ENCODE measurements at places on chromosomes 1 and 21.

DNA sequence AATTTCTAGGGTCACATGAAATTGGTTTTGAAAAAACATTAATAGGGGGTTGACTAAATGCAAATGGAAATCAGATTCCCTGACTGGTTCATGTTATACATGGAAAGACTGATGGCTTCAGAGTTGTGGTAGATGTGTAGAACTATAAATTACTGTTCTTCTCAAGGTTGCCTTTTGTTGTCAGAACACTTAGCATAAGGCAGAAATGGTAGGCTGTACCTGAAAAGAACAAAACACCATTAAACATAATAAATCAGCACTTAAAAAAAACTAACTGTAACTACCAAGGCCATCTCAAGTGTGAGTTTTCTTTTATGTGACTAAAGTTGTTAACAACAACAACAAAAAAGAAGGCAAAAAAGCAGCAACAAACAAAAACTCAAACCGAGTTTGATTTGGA is 111.8 kb downstream of the RPS6KC1 start:
- no peak for DNase-seq

DNA sequence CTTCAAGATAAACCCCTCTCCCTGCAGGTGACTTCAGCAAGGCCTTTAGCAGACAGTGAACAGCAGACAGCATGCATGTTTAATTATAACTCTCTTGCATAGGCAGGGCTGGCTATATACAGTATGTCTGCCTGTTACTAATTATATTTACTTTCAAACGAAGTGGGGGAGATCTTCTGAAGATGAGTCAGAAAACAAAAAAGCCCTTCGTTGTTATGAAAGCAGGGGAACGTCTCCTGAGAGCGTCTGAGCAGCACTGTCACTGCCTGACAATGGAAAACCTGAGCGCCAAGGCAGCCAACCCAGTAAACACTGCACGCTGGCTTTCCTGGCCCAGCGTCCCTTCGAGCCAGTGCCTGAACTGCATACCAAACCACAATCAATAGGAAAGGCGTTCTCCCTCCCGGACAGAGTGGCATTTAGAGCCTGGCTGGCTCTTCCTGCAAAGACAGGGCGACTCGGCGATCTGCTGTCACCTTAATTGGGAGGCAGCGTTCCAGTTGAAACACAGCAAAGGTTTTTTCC is 54.1 kb downstream of the TOMM20 start:
- DNase-seq = no peak

- DNase-seq = no peak
Observed at GRCh38 chr1:166814611-166815010, 24.7 kb upstream of the POGK start.

GRCh38 chr21:34619841-34620665 is 5.1 kb upstream of the RCAN1 start:
- no peak for DNase-seq

DNA sequence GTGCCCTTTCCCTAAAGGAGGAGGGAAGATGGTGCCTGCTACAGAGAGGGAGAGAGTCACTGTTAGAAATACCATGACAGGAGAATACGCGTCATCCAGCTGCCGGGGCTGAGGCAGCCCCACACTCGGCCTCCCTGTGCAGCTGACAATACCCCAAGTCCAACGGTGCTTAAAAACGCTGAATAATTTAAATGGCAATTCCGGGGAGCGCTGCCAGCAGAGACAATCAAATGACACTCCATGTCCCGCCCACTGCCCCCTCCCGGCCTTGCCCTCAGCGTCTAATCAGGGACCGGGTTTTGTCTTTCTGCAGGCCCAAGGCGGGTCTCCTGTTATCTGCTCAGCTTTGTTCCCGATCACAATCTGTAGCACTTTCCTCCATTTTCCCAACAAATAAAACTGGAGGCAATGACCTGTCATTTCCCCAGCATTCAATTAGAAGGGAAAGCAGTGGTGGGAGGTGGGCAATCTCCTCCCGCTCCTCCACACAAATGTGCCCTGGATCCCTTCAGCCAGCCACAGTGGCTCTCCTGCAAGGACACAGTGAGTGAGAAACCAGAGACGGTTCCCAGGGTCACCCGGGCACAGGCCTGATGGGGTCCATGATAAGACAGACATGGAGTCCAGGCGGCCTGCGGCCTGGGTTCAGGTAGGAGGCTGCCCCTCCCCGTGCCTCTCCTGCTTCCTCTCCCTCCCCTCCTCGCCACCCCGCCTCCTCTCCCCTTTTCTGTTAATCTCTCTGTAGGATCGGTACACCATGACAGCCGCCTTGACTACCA is 42.7 kb upstream of the AJAP1 start:
- DNase-seq = no peak

GRCh38 chr1:150805899-150806298 is 2.2 kb downstream of the CTSK start:
- no peak for DNase-seq

DNA sequence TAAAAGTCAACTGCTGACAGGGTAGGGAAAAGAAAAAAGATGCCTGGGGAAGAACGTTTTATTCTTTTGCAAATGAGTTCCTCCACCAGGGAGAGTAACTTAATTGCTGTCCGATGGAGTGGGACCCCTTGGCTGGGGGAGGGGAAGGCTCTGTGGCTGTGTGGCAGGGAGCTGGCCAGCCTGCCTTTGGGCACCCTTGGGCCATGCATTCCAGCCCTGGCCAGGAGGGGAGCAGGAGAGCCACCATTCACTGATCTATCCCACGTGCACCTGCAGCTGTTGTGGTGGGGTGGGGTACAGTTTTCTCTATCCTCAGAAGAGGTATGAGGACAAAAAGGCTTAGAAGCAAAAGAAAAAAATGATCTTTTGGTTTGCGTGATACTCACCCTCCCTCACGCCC is 116.9 kb downstream of the KCNK1 start:
- no peak for DNase-seq

DNA sequence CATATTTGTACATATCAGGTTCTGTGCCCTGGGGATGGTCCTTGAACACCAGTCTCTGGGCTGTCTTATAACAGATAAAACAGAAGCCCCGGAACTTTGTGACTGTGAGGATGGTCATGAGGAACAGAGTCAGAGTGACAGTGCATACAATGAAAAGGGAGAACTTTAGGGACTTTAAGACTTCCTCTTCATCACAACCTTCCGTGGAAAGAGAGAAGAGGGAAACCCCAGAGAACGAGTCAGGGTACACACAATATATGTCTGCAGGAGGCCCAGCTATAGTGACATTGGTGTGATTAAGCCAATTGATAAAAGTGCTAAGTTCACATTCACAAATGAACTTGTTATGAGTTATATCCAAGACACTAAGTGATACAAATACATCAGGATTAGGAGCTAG is 32.1 kb downstream of the TLR5 start:
- DNase-seq = no peak

DNA sequence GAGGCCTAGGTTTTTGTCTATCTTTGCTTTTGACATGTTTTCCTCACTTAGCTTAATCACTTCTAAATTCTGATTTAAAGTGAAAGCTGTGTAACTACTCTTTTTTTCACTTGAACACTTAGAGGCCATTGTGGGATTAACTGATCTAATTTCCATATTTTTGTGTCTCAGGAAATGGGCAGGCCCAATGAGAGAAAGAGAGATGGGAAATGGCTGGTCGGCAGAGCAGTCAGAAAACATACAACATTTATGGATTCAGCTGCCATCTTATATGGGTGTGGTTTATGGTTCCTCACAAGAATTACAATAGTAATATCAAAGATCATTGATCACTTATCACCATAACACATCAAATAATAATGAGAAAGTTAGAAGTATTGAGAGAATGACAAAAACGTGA is 320.8 kb downstream of the PTPRC start:
- DNase-seq = no peak

DNA sequence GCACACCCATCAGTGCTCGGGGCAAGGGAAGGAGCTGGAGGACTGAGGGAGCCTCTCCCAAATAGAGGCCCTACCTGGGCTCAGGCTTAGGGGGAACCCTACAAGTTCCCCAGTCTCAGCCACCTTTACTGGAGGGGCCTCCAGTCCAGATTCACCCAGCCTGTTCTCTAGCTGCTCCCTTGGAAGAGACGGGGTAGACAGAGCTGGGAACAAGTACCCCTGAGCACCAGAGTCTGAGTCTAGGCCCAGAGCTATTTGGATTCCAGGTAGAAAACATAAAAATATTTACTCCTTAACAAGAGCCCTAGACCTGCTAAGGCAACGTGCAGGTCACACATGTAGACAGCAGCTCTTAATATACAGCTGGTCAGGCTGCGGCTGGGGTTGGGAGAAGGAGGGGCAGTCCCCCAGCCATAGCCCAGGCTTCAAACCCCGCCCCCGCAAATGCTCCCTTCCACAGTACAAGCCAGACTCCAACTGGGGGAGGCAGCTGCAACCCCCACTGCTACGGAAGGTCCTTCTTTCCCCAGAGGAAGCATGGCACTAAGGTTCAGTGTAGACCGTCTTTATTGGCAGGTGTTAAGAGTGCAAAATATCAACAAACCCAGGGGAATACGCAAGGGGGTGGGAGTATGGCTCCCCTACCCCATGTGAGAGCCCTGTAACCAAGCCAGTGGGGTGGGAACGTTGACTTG is 8.0 kb downstream of the TENT5B start:
- no peak for DNase-seq

DNA sequence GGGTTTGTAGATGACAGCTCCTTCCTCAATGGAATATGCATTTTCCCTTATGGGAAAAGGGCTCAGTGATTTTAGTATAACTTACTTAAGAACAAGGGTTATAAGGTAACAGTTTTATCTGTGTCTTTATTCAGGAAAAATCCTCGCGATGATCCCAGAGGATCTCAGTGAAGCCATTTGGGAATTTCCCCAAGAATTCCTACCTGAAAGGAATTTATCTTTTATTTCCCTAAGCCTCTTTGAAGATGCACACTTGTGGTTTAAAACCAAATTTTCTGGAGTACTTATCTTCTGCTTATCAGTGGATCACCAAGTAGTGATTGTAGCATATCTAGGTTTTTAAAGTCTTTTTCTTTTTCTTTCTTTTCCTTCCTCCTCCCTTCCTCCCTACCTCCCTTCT is 58.8 kb downstream of the AK4 start:
- no peak for DNase-seq

- DNase-seq = no peak
Observed at GRCh38 chr1:233022246-233022645, 71.8 kb downstream of the NTPCR start.

DNA sequence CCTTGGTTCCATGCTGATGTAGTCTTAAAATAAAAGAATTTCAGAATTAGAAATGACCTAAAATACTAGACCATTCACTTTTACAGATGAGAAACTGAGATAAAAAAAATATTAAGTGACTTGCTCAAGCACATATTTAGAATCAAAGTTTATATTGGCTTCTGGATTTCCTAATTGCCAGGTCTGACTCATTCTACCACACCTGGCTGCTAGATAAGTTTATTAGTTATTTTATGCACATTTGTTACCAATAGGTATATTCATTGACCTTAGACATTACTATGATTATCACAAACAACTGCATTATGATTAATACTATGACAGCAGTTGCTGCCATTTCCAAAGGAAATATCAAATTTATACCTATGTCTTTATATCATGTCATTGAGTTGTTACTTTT is 497.5 kb downstream of the RWDD3 start:
- DNase-seq = no peak

DNA sequence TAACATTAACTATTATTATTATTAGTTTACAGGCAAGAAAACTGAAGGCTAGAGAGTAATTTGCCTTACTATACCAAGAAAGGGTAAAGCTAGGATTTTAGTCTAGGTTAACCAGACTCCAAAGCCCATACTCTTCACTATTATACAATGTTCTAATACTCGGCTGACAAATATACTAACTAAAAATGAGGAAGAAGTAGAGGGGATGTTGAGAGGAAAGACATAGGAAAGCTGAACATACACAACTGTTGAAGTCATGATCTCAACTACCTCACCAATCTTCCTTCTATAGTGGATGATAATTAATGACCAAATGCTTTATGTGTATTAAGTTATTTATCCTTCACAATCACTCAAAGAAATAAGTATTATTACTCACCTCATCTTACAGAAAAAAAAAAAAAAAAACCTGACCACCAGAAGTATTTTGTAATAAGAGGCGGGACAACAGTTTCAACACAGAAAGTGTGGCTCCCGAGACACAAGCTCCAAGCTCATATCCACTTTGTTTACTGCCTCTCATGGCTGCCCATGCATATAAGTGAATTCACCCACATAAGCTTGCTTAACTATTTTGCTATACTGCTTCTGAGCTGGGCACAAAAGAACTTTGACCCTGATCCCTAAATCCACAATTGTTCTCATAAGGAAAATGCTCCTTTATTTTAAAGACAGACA is 78.0 kb downstream of the USP1 start:
- no peak for DNase-seq

DNA sequence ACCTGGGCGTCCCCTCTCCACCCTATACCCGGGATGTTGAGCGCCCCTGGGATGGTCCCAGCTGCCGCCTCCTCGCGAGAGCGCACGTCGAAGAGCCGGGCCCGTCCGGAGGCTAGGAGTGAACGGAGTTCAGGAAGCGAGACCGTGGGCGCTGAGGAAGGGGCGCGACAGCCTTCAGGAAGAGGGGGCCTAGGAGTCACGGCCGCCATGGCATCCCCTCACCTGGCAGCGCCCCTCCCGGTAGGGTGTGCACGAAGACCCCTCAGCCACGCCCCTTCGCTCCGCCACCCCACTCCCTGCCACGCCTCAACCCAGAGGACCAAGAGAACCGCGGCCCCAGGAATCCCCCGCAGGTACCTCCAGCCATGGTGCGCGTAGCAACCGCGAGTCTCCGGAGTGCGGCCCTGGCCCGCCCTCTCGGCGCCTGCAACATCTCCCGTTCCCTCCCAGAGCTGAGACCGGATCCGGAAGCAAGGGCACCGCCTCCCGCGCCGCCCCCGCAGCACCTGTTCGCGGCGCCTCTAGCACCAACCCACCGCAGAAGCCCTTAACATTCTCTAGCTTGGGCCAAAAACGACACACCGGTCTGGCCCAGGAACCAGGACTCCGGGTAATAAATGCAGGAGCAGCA is at the start of gene TSTD1:
TSS of gene TSTD1 (minus strand) at position 442 of the 631 bp plus-strand sequence. CDS start at position 367, 75 bp downstream.
- no peak for DNase-seq

- DNase-seq = no peak
Observed at GRCh38 chr21:36678538-36678937, 20.4 kb upstream of the SIM2 start.

DNA sequence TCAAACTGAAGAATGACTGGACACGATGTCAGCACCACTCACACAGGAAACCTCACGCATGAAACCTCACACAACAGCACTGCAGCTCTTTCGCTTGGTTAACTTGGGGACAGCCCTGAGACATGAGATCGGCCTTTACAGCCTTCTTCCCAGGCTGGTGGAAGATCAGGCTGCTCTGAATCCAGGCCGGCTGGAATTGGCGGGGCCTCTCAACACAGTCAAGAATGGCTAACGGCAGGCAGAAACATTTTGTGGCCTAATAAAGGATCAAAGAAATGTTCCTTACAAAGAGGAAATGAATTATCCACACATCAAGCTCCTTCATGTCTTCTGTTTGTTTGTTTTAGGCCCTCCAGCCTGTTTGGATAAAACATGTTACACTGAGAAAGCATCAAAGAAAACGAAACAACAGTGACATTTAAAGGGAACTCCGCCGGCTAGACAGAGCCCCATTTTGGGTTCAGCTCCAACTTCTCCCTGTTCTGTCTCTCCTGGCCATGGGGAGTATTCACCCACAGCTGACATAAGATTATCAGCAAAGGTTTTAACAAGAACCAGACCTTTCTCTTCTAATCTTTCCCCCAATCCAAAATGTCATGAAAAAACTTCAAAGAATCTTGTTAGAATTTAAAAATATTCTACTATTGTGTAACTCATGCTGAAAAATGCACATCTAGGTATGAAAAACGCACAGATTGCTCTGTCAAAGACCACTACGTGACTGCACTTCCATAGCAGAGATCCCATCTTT is 131.2 kb downstream of the SLC45A1 start:
- DNase-seq = no peak
